ENCODE measurements at places on chromosomes 16 and 17. TPM values are rescaled to one million over a fixed set of nuclear protein-coding genes. Genes with fewer than 3 reads are reported as not detected.
A peak's percentile ranks its signal among the peaks of the same experiment; 100 is the strongest.

DNA sequence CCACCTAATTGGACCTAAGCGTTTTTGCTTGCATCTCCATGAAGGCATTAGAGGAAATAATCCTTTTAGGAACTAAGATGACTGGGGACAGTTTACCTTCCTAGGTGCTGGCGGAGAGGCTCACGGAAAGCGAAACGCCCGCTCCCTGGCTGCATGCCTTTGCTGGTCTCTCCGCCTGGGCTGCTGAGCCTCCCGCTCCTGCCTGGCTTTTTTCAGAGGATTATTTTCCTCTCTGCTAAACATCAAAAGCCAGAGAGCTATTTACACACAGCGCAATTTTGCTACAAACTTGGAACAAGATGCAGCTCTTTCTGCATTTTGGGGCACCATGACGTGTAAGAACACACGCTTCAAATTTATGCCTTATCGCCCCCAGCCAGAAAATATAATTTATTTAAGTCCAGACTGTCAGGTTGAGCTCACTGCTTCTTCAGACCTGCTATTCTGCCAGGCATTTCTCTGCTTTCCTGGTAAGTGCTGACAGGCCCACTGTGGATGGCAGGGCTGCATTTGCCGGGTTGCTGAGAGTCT, 124.4 kb downstream of the SPACA3 start:
- DNase-seq, result no peak

DNA sequence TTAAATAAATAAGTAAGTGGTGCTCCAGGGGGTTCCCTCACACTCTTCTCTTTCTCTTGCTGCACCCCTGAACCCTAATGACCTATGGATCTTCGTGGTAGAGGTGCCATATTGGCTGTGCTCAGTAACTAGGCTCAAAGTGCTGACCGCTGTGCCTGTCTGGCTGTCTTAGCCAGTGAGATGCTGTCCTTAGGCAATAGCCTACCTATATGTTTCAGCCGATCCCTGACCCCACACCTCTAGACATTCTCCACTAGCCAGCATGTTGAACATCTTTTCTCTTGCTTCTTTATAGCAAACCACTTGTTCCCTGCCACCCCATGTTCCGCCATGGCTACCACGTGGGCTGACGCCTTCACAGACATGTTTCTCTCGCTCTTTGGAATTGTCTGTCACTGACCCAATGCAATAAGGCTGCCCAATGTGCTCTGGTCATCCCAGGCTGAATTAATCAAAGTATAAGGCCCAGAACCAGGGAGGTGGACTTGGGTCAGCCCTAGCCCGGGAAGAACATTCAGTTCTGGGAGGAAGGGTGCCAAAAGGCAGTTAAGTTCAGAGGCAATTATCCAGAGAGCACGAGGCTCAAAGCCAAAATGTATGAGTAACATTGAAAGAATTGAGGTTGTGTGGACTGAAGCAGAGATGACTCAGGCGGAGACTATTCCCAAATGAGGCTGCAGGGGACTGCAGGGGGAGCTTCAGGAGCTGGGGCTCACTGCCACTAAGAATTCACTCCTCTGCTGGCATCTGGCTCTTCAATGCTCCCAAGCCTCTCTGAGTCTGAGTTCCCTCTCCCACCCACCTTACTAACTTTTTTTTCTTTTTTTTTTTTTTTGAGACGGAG, 28.7 kb upstream of the TNRC6A start:
- peak; percentile 85 for DNase-seq

- no peak for DNase-seq
Observed at GRCh38 chr17:75681289-75681688, 14.2 kb downstream of the SAP30BP start.

DNA sequence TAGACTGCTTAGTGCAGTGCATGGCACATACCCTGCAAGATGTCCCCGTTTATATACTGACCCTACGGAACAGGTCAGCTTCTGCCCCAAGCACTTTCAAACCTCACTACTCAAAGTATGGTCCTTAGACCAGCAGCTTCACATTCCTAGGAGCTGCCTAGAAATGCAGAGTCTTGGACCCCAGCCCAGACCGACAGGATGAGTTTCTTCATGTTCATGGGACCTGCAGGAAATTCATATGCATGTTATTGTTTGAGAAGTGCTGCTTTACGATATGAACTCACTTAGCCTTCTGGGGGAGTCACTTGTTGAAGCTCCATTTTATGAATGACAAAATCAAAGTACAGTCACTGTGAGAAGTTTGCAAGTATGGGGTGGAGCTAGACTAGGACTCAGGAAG, 82.6 kb downstream of the DYNLRB2 start:
- no peak for DNase-seq

- DNase-seq, result no peak
Observed at GRCh38 chr16:4496305-4496704, 20.1 kb downstream of the HMOX2 start.

GRCh38 chr16:46814790-46815189, 16.2 kb downstream of the C16orf87 start:
- DNase-seq, result no peak

DNA sequence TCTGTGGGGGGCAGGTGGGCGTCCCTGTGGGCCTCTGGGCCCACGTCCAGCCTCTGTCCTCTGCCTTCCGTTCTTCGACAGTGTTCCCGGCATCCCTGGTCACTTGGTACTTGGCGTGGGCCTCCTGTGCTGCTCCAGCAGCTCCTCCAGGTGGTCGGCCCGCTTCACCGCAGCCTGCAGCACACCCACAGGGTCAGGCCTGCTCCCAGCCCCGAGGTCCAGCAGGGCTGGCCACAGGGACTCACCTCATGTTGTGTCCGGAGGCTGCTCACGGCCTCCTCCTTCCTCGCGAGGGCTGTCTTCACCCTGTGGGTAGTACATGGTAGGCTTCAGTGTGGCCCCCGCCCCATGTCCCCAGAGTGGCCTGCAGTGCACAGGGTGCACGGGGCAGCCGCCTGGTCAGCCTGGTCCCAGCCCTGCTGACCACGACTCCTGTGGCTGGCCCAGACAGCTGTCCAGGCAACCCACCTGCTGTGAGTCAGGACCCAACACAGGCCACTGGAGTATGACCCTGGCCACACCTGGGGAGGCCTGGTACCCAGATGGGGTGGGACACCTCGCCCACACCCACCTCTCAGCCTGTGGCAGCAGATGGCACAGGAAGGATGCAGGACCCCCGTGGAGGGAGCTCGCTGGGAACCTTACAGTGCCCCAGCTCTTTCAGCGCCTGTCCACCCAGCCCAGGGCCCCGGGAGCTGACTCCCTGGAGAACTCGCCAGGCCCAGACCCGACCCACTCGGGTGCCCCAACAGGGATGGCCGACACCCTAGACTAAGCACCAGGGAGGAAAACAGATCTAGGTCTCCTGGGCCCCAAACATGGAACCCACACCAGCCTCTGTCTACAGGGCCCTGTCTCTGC, 23.9 kb upstream of the AATK start:
- no peak for DNase-seq

DNA sequence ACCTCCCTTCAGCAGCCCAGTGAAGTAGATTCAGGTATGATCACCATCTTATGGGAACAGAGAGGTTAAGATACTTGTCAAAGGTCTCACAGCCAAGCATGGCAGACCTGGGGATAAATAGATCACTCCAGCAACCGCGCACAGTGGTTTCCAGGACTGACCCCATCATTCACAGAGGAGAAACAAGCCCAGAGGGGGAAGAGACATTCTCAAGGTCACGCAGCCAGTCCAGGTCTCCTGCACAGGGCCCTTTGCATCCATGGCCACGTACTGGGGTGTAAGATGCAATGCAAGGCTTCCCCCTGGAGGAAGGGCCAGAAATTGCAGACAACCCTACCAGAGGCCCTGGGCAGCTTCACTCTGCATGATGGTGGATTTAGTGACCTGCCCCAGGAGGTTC, 19.9 kb downstream of the TLE7 start:
- DNase-seq, result no peak

GRCh38 chr16:14640538-14640937, 7.8 kb downstream of the BFAR start:
- DNase-seq, result no peak

- peak; percentile 21 for DNase-seq
Observed at GRCh38 chr16:15642557-15643047, 352 bp downstream of the MARF1 start.

DNA sequence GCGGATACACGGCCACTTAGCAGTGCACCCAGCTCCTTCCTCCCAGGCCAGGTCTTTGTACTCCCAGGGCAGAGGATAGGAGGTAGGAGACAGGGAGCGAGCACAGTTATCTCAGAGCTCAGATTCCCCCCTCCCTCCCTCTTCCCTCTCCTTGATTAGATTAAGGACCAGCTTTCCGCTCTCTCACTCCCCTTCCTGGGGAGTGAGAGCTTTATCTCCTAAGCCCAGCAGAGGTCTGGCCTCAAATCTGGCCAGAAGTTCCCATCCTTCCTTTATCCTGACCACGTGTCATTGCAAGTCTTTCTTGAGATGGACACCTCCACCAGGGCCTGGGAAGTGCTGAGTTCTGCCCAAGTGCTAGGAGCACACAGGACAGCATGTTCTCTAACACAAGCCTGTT, 5.1 kb downstream of the ARL4D start:
- no peak for DNase-seq

DNA sequence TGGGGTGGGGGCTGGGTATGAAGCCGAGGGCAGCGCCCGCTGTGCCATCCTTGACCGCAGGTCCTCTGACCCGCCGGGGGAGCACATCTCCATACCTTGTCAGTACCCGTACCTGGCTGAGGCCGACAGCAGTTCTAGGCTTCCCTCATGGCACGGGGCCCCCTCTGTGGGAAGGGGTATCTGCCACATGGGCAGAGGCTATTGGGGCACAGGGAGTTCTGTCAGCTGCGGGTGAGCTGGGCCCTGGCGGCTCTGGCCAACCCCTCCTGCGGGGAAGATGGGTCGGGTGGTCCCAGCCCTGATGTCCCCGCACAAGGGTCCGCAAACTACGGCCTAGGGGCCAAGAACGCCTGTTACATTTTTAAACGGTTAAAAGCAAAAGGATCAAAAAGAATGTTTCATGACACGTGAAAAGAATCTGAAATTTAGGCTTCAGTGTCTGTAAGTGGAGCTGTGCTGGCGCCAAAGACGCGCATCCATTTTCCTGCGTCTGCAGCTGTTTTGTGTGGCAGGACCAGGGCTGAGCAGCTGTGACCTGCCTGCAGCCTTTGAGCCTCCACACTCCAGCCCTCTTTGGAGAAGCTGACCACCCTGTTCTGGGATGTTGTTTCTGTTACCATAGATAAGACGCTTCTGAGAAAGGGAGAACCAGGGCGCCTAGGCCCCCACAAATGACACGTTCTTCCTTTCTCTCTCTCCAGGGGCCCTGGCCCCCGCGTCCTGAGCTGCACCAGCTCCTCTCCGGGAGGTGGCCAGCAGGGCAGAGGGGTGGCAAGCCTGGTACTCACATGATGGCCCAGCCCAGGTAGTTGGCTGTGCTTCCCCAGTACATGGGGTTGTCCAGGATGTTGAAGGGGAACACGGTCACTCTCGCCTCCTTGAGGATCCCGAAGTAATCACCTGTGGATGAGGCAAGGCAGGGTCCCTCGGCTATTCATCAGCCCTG, 12.7 kb upstream of the RASD1 start:
- no peak for DNase-seq

DNA sequence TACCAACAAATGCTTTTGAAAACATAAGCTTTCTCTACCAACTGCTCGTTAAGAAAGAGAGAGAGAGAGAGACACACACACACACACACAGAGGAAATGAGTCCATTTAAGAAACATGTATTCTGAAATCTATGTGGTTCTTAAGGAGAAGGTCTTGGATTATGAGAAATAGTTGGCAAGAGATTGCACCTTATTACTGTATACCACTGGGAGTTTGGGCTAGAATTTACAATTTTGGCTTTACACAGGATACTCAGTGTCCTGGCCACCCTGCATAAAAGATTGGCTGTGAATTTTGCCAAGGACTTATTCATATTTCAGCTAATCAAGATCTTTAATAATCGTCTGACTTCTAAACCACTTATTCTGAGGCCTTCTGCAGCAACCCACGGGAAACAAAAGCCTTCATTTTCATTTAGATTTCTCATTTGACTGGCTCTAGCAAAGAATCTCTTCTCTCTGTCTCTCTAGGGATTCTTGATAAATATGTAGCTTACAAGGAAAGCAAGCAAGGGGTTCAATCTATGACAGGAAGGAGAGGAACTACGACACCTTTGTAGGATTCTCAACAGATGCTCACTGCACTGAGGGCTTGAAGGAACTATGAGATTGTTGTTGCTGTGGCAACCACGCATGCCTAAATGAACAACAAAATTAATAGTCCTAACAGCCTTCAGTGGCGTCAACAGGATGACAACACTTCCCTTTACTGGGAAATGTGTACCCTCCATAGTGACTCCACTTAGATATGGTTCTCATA, 75.3 kb upstream of the GNAO1 start:
- DNase-seq, result no peak

- no peak for DNase-seq
Observed at GRCh38 chr17:5373112-5373511, 46.4 kb downstream of the NUP88 start.

GRCh38 chr16:11405331-11406176, 60.3 kb downstream of the RMI2 start:
- DNase-seq, result no peak

- no peak for DNase-seq
Observed at GRCh38 chr17:79939094-79939435, 96.6 kb downstream of the TBC1D16 start.

- no peak for DNase-seq
Observed at GRCh38 chr16:81816351-81816750, 37.3 kb downstream of the PLCG2 start.

- no peak for DNase-seq
Observed at GRCh38 chr16:79845033-79845733, 244.6 kb upstream of the MAF start.

DNA sequence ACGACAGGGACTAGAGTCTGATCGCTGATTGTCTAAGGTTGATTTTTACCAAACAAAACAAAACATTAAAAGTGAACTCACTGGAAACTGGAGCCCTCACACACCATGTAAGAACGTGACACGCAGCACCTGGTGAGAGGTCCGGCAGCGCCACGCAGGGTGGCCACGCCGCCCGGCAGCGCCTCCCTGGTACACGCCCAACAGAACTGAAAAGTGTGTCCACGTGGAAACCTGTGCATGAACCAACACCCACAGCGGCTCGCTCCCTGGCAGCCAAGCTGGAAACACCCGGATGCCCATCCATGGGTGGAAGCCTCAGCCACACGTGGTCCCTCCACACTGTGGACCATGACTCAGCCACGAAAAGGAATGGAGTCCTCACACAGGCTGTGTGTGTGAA, 9.1 kb downstream of the GALNS start:
- DNase-seq, result no peak

TNP2 gene
- not detected for total RNA-seq

SPATA22 gene
- total RNA-seq, result not detected

SGCA gene
- 158 TPM for total RNA-seq

SP2 gene
- 10.9 TPM for total RNA-seq

CCL1 gene
- not detected for total RNA-seq

GLTPD2 gene
- total RNA-seq, result not detected

HERPUD1 gene
- total RNA-seq, result 232 TPM

GP1BA gene
- not detected for total RNA-seq

VASN gene
- 217 TPM for total RNA-seq

HEATR9 gene
- total RNA-seq, result not detected

NEUROD2 gene
- total RNA-seq, result not detected
